ENCODE measurements at places on chromosomes 4 and X.
A peak's percentile ranks its signal among the peaks of the same experiment; 100 is the strongest.

- no peak for DNase-seq
Measured at GRCh38 chrX:41824551-41824950, 98.8 kb downstream of the CASK start.

GRCh38 chrX:153885208-153885787 is 675 bp downstream of the L1CAM start:
- DNase-seq = no peak

DNA sequence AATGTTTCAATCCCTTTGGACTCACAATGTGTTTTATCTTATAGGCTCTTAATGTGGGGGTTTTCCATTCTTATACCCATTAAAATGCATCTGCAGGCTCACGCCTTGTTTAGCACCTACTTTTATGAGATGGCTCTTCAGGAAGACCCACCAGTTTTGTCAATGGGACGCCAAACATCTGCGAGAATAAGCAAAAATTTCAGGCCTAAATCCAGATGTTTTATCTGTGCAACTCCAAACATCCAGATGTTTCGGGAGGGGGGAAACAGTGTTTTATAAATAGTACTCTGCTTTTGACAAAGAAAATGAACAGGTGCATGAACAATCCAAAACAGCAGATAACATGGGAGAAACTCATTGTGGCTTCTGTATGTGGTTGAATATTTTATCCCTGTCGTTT is 342.8 kb downstream of the DHX15 start:
- no peak for DNase-seq

DNA sequence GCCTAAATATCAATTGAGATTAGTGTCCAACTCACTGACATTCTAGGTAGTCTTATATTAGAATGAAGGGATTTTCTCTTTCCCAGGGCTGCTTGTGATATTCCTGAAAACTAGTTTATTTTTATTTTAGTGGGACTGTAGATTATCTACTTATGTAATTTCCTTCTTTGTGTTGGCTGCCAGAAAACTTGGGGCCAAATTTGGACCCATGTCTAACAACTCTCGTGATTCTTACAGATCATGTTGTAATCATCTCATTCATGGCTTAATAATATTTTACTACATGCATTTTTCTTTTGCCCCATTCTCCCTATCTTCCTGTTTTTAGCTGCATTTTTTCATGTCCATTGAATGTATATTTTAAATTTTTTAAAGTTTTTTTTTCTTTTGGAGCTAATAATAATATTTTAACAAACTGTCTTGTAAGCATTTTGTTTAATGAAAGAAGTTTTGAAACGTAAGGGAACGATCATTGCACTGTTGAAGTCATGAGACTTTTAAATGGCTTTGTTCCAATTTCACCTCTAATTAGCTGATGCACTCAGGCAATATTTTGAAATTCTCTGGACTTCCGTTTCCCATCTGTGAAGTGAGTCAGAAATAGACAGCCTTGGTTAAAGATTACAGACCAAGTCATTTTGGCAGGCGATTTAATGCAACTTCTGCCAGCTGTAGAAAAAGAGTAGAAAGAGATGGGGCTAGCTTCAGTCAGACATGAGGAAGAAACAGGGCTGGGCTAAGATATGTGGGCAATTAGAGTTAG is 14.3 kb upstream of the TDO2 start:
- no peak for DNase-seq

DNA sequence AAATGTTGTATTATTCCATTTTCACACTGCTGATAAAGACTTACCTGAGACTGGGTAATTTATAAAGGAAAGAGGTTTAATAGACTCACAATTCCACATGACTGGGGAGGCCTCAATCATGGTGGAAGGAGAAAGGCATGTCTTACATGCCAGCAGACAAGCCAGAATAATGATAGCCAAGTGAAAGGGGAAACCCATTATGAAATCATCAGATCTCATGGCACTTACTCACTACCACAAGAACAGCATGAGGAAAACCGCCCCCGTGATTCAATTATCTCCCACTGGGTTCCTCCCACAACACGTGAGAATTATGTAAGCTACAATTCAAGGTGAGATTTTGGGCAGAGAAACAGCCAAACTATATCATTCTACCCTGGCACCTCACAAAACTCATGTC is 2535.1 kb downstream of the ARAP2 start:
- DNase-seq = no peak

- DNase-seq = no peak
Measured at GRCh38 chrX:39759526-39760224, 338.1 kb downstream of the BCOR start.

DNA sequence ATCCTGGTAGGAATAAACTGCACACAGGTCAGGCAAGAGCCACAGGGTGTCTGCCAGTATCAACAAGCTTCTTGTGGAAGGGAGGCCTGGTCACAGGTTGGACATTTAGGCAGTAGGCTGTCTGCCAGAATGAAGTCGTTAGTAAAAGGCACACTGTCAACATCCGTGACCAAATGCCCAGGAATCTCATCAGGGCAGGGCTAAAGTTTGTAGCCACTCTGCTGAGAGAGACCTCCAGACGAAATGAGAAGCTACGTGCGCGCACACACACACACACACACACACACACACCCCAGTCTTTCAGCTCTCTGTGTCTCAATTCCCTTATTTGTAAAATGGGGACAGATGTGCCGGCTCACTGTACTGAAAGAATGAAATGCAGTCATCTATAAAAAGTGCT is 408.7 kb upstream of the ZFP42 start:
- no peak for DNase-seq

DNA sequence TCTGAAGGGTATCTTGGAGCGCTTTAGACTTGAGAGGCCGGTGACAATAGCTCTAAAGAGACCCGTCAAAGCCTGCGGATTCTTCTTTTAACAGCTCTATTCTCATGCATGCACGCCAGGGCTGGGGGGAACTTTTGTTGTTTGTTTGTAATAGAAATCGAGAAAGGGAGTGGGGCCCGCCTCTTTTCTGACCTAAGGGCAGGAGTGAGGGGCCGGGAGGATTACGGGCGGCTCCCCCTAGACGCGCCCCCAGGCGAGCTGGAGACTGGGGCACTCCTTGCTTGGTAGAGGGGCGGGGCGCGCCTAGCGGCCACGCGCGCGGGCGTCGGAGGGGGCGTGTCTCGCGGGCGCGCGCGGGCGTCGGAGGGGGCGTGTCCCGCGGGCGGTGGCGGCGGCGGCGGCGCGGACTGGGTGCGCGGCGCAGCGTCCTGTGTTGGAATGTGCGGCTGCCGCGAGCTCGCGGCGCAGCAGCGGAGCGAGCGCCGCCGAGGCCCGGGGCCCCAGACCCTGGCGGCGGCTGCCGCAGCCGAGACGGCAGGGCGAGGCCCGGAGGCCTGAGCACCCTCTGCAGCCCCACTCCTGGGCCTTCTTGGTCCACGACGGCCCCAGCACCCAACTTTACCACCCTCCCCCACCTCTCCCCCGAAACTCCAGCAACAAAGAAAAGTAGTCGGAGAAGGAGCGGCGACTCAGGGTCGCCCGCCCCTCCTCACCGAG is at the start of gene REST:
Gene REST (plus strand): TSS at position 412 of the 717 bp plus-strand sequence. CDS start 2,739 bp downstream, outside the sequence.
- DNase-seq = peak; percentile 73

- no peak for DNase-seq
Measured at GRCh38 chr4:7512428-7512827, 77.7 kb upstream of the PSAPL1 start.

GRCh38 chr4:79253924-79254323 is 71.9 kb downstream of the NAA11 start:
- no peak for DNase-seq

- DNase-seq = no peak
Measured at GRCh38 chr4:124167602-124168001, 544.9 kb downstream of the ANKRD50 start.

GRCh38 chr4:139700568-139700967 is 34.9 kb downstream of the MGST2 start:
- DNase-seq = no peak

DNA sequence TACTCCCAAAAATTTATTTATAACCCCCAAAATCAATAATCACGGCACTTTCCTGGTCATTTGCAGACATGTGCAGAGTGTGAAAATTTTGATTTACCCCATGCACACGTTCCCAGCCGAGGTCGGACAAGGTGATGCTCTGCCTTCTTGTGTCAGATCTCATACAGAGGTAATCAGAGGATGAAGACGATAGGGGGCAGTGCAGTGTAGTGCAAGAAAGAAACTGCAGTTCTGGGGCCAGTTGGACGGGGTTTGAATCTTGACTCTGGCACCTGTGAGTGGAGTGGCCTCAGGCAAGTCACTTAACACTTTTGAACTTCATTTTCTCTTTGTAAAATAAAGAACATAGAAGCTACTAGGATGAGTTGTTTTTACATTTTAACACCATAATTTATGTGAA is 88.4 kb downstream of the FRMPD3 start:
- DNase-seq = no peak

GRCh38 chr4:39976945-39977488 is 694 bp downstream of the PDS5A start:
- no peak for DNase-seq

GRCh38 chr4:78532046-78532445 is 19.5 kb upstream of the ANXA3 start:
- DNase-seq = no peak

GRCh38 chr4:160580581-160580980 is 1477.7 kb downstream of the RAPGEF2 start:
- no peak for DNase-seq

DNA sequence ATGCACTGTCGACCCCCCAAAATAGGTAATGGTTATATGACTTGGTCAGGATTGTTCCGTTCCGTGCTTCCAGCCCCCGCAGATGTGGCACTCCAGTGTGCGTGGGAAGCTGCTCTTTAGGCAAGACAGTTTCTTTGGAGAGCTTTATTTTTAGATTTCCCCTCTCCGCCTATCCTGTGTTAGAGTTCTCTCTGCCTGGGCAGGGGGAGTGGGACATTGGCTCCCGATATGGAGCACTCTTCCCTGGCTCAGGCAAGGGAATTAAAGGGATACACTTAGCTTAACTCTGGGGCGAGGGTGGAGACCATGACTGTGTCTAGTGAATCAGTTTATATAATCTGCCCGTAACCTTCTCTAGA is 36.0 kb downstream of the DLG3 start:
- DNase-seq = no peak

- DNase-seq = no peak
Measured at GRCh38 chr4:186445040-186445439, 110.3 kb downstream of the MTNR1A start.

GRCh38 chr4:133968174-133968573 is 233.4 kb downstream of the PABPC4L start:
- no peak for DNase-seq

GRCh38 chrX:25007059-25008053 is 8.4 kb downstream of the ARX start:
- no peak for DNase-seq

- no peak for DNase-seq
Measured at GRCh38 chr4:131526686-131527085, 1622.4 kb upstream of the PCDH10 start.

DNA sequence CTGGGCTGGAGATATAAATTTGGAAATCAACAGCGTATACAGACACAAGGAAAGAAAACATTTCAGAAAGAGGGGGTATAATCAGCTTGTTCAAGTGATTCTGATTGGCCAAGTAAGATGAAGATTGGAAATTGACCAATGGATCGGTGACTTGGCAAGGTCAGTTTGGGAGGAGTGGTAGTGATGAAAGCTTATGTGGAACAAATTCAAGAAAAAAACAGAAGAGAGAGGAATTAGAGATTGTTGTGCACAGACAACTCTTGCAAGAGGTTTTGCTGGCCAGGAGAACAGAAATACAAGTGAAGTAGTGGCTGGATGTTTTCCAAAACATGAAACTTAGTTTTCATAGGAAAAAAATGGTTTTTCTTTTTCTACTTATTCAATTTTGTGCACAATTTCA is 16.3 kb downstream of the CD38 start:
- DNase-seq = no peak

GRCh38 chr4:10715696-10716095 is 31.1 kb upstream of the CLNK start:
- no peak for DNase-seq

- no peak for DNase-seq
Measured at GRCh38 chr4:164617426-164617825, 136.5 kb upstream of the SMIM31 start.

GRCh38 chr4:80407246-80407645 is 71.7 kb downstream of the CFAP299 start:
- no peak for DNase-seq

DNA sequence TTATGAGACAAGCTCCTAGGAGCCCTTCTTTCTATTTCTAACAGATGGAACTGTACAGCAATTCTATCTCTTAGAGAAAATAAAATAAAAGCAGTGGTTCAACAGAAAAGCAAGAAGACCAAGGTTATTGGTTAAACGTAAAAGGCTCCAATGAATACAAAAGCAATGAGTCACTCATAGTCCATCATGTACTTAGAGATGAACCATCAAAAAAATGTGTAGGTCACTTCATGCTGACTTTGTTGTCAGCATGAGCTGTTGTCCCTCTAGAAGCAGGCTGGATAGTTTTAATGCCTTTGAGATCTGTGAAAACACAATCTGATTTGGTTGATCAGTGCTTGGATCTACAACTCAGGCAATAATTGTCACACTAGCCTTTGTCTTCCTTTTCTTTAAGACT is 378.6 kb upstream of the ANXA10 start:
- DNase-seq = no peak

- DNase-seq = no peak
Measured at GRCh38 chr4:102061133-102061532, 270.6 kb downstream of the BANK1 start.

DNA sequence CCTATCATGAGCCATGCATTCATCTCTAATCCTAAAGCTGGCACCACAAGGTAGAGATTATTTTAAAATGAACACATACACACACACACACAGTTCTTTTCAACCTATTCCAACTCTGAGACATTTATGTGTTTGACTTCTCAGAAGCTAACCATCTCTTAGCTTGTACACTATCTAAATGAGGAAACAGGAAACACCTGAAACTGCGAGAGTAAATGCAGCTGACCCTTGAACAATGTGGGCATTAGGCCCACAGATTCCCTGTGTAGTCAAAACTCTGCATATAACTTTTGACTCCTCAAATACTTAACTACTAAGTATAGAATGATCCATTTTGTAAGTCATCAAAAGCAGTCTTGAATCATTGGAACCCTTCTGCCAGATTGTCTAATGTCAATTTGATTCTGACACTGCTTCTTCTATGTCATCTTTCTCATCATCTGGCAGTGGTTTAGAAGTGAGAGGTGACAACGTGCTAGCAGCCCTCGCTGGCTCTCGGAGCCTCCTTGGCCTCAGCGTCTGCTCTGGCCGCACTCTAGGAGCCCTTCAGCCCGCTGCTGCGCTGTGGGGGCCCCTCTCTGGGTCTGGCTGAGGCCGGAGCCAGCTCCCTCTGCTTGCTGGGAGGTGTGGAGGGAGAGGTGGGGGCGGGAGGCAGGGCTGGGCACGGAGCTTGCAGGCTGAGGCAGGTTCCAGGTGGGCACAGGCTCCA is 21.4 kb upstream of the IL15 start:
- no peak for DNase-seq
